Stimulated activated CD8-positive, alpha-beta memory T cell treated with anti-CD3 and anti-CD28 coated beads, Interleukin-4, amount 100 ng/mL, for 1 hour (primary cell): ENCODE measurements at places on chromosomes 16 and 17.

DNA sequence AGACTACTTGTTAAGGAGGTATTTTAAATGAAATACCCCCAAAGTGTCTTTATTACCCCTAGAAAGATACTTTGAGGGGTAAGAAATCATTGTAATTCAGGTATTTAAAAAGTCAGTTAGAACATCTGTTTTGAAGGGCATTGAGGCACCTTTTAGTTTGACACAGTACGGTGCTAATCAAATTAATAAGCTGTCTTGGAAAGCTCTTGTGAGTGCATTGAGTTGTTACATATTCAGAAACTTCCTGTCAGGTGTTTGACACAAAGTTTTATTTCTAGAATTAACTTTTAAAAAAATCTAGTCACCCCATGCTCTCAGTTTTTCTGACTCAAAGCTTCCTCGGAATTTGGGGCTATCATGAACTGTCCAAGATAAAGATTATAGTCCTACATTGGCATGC, 4.6 kb downstream of the RBBP6 start:
- no peak for DNase-seq

- no peak for DNase-seq
Measured at GRCh38 chr17:82384051-82384729, 12.6 kb downstream of the UTS2R start.

- DNase-seq: no peak
Measured at GRCh38 chr16:50254072-50254471, 12.3 kb upstream of the ADCY7 start.

- no peak for DNase-seq
Measured at GRCh38 chr16:85200471-85201278, 88.4 kb upstream of the CIBAR2 start.

- no peak for DNase-seq
Measured at GRCh38 chr16:11163761-11164261, 92.2 kb downstream of the SOCS1 start.
